ENCODE measurements at places on chromosomes 11 and 22. TPM values are rescaled to one million over a fixed set of nuclear protein-coding genes. Genes with fewer than 3 reads are reported as not detected.

CD59 gene
- 214 TPM for total RNA-seq

APOA5 gene
- not detected for total RNA-seq

TIMM8B gene
- 71.7 TPM for total RNA-seq

MED15 gene
- total RNA-seq: 77.8 TPM

Measured in progenitor cell of endocrine pancreas (in vitro differentiated cells).